ENCODE measurements at places on chromosomes 2 and 18.

GRCh38 chr2:175468431-175469098 is 287.1 kb upstream of the ATP5MC3 start:
- DNase-seq: no peak

DNA sequence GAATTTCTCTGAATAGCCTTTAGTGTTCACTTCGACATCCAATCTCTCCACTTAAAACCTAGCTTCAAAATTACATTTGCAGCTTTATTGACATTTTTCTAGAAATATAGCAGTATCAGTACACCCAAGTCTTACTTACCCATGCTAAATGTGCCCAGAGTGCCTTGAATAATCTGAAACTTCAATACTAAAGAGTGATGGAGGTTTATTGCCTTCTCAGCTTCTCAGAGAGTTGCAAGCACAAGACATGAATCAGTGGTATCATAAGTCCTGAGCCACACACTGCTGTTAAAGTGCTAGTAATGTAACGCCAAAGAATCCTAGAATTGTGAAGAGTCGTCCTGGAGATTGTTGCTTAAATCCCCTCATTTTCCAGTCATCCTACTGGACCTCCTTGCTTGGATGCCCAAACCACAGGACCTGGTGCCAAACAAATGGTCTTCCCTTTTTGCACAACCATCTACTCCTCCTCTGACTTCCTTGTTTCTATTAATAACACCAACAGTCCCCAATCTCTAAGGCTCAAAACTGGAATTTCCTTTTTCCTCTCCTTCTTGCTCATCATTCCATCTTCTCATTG is 83.2 kb upstream of the SPATS2L start:
- DNase-seq: no peak

- no peak for DNase-seq
Measured at GRCh38 chr18:63293935-63294334, 25.6 kb downstream of the BCL2 start.

DNA sequence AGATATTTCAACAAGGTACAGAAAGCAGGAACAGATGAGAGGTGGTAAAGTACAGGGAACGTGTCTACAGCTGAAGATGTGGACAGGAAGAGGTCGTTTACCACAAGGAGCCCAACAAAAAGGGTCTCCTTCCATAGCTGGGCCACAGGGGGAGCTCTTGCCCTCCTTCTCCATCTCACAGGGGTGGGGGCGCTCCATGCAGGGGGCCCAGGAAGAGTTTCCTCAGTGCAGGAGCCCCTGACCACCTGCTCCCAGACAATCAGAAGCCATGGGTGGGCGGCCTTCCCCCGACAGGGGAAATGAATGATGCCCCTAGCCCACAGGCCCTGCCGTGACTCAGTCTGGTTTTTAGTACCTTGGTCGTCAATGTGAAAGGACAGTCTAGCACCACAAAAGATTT is 163.6 kb upstream of the ZNF516 start:
- no peak for DNase-seq

DNA sequence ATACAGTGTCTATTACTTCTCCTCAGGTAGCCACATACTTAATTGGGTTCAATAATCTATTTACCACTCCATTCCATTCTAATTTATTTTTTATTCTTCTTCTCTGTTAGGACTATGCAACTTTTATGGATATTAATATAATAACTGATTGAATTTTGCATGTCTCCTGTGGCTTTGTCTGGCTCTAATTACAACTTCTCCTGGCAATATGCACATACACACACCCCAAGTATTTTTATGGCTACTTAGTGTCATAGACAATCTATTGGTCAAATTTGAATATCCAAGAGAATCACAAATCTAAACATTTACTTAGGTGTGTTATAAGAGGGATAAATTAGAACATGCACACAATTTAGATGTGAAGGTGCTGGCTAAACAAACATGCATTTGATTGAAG is 73.1 kb downstream of the BOD1L2 start:
- DNase-seq: no peak

DNA sequence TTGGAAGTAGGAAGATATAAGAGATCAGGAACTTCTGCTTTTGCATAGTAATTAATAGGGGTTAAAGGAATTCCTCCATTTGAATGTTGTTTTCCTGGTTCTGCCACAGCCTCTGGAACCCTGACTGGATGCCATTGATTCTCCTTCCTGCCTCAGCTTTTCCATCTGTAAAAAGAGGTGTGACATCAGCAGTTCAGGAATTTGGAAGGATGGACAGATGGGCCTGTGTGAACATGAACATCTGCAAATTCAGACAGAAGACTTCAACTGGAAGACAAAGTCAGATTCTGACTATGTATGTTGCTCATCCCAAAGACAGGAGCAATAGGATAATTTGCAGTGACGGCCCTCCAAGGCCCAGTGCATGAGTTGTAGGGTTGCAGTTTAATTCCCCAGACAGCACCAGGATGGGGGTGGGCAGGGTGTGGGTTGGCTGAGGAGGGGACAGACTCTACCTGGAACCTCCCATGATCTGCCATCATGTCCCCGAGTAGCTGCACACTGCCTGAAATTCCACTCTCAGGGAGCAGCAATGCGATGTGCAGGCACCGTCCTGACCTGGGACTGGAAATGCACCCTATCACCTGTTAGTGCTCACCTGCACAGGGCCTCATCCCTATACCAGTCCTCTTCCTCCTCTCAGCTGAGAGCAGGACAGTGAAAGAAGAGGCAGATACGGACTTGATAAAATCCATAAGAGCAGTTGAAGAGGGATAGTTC is 98.9 kb upstream of the EPAS1 start:
- no peak for DNase-seq

DNA sequence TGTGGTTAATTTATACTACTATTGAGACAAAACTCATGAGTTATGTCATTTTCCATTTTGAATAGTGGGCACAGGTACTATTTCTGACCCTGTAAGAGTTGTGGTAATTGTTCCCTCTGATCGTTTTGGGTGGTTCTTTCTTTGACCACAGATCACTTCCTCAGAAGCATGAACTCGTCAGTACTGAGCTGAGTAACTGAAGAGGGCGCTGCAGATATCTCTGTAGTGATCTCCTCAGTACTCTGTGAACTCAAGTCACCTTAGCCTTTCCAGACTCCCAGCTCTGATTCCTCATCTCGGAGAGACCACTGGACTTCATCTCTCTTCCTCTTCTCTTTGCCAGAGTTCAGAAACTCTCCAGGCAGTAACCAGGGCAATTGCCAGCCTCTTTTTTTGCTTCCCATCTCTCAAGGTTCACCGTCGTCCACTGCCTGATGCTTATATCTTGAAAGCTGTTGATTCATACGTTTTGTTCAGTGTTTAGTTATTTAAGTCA is 9.4 kb upstream of the IL1RL1 start:
- peak; percentile 21 for DNase-seq

DNA sequence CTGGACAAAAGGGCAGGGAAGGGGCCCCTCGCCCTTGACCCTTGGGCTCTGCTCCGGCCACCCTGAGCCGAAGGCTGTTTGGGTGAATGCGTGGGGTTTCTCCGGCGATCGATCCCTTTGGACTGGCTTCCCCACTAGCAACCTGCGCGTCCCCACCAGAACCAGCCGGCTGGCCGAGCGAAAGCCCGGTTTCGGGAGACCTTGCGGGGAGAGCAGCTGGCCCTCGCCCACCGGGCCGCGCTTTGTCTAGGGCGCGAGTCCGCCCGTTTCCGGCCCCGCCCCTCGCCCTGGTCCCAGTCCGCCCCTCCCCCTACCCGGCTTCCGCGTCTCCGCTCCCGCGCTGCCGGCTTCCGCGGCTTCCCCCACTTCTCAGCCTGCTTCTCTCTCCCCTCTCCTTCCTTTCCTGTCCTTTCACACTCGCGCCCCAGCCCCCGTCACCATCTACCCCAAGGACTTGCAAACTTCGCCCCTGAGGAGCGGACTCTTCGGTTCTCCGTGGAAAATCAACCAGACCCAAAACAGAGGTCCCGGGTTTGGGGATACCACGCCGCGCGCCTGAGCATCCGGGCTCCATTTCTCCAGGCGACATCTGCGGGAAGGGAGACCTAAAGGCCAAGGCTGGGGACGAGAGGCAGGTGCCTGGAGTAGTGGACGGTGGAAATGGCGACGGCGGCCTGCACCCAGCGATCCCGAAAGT is 48.0 kb upstream of the ATP6V1B1 start:
- no peak for DNase-seq

GRCh38 chr2:111883661-111884591 is at the start of gene ANAPC1:
Gene ANAPC1 (minus strand): TSS chr2:111884193. CDS start chr2:111880825, 3,368 bp downstream.
- DNase-seq: peak; percentile 84

DNA sequence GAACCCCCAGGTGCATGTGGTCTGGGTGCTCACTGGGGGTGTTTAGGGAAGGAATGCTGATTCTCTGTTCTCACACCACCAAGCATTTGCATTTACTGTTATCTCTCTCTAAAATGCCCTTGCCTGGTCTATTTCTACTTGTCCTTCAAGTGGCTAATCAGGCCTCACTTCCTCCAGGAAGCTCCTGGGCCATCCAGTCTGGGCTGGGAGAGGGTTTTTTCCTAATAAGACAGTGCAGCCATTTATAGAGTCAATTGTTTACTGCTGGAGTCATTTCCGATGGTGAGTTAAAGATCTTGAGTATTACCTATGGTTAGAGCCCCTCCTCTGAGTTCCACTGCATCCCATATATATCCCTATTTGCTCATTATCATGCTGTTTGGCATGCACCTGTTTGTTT is 25.2 kb upstream of the ITGA6 start:
- DNase-seq: no peak

- no peak for DNase-seq
Measured at GRCh38 chr2:109105113-109105512, 23.9 kb upstream of the SH3RF3 start.

DNA sequence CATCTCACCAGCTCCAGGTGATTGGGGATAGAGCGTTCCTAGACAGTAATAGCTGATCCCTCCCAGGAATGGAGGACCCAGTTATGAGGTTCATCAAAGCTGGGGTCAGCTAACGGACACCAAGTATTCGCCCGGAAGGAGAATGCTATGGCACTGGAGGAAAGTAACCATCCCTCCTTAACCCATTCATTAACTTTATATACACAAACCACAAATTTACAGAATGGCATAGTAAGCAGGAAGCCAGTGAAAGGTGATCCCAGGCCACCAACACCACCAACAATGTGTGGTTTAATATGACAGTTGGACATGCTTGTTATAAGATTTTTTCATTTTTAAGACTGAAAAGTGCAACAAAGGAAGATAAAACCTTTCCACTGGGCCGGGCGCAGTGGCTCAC is 55.3 kb upstream of the CHMP1B start:
- no peak for DNase-seq

GRCh38 chr2:219661955-219662395 is 34.5 kb downstream of the SLC4A3 start:
- DNase-seq: no peak

DNA sequence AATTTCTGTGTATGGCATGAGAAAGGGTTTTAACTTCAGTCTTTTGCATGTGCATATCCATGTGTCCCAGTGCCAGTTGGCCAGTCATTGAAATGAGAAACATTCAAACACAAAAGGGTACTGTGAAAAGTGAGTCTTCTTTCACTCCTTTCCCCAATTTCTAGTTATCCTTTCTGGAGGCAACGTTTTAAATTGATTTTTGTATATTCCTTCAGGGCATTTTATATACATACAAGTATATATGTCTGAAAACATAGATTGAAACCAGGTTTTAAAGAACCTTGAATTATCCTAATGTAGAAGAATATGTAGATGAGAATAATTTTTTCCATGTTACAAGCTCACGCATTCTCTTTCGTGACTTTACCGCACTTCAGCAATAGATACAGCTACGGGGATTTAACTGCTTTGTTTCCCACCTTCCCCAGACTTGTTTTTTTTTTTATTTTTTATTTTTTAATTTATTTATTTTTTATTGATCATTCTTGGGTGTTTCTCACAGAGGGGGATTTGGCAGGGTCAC is 18.8 kb downstream of the DDX1 start:
- DNase-seq: no peak

DNA sequence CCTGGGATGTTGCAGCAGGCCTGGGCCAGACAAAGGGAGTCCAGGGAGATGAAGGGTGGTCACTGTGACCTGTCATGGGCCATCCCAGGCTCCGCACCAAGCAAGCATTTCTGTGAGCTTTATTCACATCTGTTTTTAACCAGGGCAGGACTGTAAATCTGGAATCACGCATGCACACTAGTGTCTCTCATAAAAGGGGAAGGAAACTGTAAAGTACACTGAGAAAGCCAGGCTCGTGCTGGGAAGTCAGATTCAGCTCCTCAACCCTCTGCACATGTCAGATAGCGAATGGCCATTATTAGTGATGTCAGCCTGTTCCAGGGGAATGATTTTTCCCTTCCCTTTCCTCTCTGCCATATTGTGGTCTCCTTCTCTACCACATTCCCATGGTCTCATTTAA is 818.6 kb upstream of the RAB6C start:
- DNase-seq: peak; percentile 7
